ENCODE measurements at places on chromosomes 11 and 22.

- no peak for DNase-seq
These were observed 3.5 kb upstream of the BACE1-AS start for GRCh38 chr11:117287668-117288067.

DNA sequence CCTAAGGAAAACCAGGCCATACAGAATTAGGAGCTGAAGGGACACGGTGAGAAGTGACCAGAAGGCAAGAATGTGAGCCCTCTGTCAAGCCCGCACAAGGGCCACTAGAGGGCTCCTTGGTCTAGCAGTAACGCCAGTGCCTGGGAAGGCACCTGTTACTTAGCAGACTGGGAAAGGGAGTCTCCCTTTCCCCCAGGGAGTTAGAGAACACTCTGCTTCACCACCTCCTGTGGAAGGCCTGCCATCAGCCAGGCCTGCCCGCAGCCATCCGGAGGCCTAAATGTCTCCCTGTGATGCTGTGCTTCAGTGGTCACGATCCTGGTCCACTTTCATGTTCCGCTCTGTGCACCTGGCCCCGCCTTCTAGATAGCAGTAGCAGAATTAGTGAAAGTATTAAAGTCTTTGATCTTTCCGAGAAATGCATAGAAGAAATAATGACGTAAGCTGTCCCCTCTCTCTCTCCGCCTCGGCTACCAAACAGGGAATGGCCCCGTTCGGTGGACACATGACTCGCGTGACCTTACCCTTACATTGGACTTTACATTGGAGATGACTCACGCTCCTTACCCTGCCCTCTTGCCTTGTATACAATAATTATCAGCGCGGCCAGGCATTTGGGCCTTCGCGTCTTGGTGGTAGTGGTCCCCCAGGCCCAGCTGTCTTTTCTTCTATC, 10.7 kb upstream of the GSTP1 start:
- DNase-seq = no peak

DNA sequence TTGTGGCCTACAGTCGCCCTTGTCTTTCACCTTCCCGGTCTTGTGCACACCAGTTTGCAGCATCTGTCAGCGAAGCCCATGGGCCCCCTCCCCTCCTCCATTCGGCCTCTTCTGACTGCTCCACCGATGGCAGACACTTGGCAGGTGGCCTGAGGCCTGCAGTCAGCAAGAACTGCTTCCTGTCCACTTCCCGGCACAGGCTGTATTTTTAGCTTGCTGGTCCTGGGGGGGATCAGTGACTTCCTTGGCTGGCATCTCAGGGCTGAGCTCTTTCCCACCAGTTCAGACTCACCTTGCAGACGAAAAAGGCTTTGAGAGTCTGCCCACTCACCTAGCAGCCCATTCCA, 106.4 kb downstream of the SYN3 start:
- DNase-seq = no peak

- DNase-seq = no peak
These were observed 32.6 kb downstream of the SVIP start for GRCh38 chr11:22797047-22797446.

- no peak for DNase-seq
These were observed 320.2 kb upstream of the PLET1 start for GRCh38 chr11:112580864-112581263.

DNA sequence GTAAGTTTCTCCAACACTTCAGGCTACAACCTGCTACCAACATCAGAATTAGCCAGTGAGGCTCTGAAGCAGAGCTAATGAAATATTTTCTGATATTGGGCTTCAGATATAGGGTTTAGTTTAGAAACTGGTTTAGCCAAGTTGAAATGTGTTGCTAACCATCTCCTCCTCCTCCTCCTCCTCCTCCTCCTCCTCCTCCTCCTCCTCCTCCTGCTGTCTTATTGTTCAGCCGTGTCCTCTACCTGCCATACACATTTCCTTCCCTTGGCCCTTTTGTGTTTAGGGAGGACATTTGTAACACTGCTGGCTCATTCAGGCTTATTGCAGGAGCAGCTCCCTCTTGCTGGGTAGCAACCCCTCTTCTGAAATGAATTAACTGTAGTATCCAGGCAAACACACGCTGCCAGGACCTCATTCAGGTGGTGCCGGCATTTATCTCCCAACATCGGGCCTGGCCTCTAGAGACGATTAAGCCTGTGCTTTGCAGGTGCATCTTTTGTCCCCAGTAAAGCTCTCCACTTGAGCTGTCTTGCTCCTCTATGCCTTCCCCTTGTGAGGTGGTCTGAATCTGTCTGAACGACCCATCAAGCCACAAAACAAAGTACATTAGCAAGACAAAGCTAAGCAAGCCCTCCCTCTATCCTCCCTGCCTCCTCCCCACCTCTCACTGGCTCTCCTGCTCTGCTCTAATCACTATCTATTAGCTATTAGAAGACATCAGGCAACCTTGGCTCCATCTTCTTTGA, 82.9 kb downstream of the KCNJ1 start:
- DNase-seq = no peak

- no peak for DNase-seq
These were observed 384.1 kb downstream of the NELL1 start for GRCh38 chr11:21053466-21053865.

GRCh38 chr11:19253153-19253745, 12.5 kb upstream of the E2F8 start:
- no peak for DNase-seq

DNA sequence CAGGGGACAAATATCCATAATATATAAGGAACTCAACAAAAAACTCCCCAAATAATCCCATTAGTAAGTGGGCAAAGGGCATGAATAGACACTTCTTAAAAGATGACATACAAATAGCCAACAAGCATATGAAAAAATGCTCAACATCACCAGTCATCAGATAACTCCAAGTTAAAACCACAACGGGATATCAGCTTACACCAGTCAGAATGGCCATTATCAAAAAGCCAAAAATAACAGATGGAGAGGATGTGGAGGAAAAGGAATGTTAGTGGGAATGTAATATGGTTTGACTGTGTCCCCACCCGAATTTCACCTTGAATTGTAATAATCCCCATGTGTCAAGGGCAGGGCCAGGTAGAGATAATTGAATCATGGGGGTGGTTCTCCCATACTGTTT, 350.1 kb downstream of the GUCY1A2 start:
- DNase-seq = no peak
